Activated T-cell treated with anti-CD3 and anti-CD28 coated beads, Interleukin-2, amount 50 U/mL, for 72 hours (primary cell): ENCODE measurements at places on chromosomes 1 and 21. TPM values are rescaled to one million over a fixed set of nuclear protein-coding genes. Genes with fewer than 3 reads are reported as not detected.

CRYBG2 gene
- total RNA-seq: 1.6 TPM

- DNase-seq: no peak
Measured at GRCh38 chr1:29281571-29281970, 45.2 kb downstream of the PTPRU start.

- no peak for DNase-seq
Measured at GRCh38 chr1:160755911-160756848, 17.1 kb downstream of the SLAMF7 start.

- DNase-seq: no peak
Measured at GRCh38 chr1:224724566-224724965, 108.4 kb downstream of the CNIH3 start.

DNA sequence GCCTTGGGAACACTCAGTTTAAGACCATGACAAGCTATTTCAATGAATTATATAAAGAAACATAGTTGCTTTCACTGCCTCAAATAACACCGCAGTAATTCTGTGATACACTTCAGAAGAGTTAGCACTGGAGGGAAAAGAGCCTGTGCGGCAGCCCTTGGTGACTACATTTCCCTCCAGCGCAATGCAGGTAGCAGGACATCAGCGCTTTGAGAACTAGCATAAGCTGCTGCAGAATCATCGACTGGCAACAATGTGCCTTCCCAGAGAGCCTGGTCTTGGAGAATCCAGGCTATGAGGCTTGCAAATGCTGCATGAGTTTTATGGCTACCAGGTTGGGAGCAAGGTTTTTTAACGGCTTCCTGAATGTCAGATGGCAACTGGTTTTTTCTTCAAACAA is 7.5 kb downstream of the NRIP1 start:
- no peak for DNase-seq

DNA sequence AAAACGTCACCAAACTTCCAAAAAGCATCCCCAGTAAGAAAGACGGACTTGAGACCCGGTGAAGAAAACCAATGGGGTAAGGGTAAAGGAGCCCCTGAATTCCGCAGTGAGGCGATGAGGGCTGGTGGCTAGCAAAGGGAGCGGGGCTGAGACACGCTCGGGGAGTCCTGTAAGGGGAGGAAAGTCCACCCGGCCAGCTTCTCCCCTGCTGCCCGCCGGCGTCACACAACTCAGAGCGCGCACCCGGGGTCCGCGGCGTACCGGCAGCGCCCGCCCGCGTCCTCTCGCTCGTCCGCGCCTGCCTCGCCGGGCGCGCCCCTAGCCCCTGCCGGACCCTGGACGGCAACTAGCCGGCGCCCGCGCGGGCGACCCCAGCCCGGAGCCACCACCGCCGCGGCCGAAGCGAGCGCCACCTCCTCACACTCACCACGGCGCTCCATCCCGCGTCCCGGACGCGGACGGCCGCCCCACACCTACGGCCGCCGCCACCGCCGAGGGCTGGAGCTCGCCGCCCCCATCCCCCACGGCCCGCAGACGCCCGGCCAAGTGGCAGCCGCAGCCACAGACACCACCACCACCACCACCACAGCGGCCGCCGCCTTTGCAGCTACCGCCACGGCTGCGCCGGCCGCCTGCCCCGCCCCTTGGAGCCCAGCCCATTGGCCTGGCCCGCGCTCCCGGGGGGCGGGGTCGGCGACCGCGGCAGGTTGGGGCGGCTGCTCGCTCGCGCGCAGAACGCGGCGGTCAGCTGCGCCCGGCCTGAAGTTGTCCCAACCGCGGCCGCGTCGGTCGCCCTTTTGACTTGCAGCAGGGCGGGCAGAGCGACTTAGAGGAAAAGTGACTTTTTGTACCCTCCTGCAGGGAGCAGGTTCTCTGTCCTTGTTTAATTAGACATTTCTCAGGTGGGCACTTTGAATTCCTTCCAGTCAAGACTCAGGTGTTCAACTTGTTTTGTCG is 10.0 kb upstream of the ARHGAP29 start:
- DNase-seq: peak; percentile 61
